ENCODE measurements at places on chromosomes 11 and 22.
A peak's percentile ranks its signal among the peaks of the same experiment; 100 is the strongest.

DNA sequence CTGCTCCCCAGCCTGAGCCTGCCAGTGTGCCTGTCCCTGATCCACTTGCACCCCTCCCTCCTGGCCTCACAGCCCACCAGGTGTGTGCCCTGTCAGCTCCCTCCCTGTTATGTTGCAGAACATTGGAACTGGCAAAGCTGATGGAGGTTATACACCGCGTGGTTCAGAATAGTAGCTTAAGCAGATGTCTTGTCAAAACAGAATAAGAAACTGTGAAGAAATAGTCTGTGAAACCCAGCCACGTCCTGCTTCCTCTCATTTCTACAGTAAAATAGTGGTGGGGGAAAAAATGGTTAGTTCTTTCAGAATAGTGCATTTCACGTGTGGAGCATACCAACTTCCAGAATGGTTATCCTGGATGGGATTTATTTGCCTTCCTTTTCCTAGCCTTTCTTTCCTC, 161.2 kb upstream of the NAV2 start:
- no peak for DNase-seq

DNA sequence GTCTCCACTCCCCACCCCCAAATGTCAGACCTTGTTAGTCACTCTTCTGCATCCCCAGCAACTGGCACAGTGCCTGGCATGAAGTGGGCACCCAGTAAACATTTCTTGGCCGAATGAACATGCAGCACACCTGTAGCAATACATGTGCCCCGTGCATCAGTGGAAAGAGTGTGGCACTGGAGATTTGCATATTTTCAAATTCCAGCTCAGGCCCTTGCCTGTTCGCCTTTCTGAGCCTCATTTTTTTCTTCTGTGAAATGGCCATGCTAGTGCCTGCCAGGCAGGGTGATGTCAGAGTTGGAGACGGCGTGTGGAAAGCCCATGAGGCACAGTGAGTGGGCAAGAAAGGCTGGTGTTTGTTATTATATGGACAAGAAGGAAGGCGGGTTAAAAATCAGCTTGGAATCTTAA, 38.7 kb downstream of the CD82 start:
- DNase-seq: no peak

GRCh38 chr11:47518212-47518964, 34.5 kb downstream of the CELF1 start:
- DNase-seq: no peak

- DNase-seq: no peak
These were observed 4.9 kb downstream of the SLC6A5 start for GRCh38 chr11:20604295-20604803.

DNA sequence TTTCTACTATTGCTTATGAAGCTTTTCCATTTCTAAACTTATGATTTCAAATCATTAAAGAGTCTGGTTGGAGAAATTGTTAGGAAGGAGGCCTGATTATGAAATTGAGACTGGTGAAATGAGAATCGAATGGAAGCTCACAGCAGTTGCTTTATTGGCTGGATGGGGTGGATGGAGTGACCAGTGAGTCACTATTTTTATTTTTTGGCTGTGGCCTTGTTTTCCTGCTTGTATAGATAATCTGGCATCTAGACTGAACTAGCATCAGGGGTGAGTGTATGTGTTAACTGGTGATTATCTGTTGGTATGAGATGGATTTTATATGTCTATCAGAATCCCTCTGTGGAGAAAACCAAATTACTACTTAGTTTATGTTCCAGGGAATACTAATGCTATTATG, 36.2 kb downstream of the UVRAG start:
- DNase-seq: peak; percentile 52

GRCh38 chr22:38186429-38186828, 4.8 kb upstream of the PLA2G6 start:
- peak; percentile 46 for DNase-seq

DNA sequence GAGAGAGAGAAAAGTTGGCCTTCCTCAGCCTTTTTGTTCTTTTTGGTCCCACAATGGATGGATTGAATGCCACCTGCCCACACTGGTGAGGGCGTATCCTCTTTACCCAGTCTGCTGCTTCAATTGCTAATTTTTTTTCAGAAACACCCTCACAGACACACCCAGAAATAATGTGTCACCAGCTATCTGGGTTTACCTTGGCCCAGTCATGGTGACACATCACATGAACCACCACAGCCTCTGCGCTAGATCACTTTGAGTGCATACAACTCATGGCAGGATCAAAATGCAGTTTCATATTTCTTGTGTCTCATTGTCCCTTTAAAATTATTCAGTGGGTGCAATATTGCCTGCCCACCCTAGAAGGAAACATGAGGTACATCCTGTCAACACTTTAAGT, 63.3 kb downstream of the ADAMTS15 start:
- no peak for DNase-seq

- DNase-seq: no peak
These were observed 120.9 kb downstream of the KCNQ1OT1 start for GRCh38 chr11:2578929-2579270.

- DNase-seq: no peak
These were observed 1.2 kb upstream of the MIOX start for GRCh38 chr22:50485221-50486131.

DNA sequence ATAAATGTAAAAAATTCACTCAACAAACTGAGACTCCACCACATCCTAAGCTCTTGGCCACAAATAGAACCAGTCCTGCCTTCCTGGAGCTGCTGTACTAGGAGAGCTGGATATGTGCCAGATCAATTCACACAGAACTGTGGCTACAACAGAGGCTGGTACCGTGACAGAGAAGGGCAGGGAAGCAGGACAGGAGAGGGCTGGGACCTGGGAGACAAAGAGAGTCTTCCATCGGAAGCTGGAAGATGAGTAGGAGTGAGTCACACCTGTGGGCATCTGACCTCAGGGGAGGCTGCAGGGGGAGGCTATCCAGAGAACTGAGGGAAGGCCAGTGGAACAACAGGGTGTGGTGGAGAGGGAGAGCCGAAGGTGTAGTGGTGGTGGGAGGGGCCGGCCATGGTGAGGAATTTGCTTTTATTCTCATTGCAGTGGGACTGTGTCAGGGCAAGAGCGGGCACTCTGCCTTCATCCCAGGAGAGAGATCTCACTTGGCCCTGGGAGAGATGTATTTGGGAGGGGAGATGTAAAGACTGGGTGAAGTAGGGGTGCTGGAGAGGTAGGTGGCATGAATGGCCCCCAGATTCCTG, 1.9 kb upstream of the LTBP3 start:
- DNase-seq: no peak

DNA sequence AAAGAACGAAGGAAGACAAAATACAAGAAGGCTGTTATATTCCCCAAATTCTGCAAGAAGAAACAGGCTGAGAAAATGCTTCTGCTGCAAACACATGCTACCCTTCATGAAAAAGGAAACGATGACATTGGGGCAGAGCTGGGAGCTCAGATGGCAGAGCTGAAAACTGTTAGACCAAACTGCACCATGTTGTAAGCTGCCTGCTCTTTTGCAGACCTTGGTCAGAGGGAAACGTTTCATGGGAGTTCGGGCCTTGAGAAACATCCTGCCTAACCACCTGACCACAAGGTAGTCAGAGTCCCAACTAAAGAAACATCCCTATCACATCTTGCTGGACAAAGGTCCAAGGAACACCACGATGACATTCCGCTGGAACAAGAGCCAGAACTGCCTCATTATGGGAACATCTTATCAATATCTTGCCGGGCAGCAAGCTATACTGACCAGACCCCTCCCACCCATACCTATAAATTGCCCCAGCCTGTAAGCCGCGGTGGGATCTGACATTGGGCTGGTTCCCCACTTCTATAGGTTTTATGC, 110.7 kb upstream of the CTSC start:
- DNase-seq: no peak

GRCh38 chr11:116581349-116581748, 191.4 kb downstream of the BUD13 start:
- no peak for DNase-seq

DNA sequence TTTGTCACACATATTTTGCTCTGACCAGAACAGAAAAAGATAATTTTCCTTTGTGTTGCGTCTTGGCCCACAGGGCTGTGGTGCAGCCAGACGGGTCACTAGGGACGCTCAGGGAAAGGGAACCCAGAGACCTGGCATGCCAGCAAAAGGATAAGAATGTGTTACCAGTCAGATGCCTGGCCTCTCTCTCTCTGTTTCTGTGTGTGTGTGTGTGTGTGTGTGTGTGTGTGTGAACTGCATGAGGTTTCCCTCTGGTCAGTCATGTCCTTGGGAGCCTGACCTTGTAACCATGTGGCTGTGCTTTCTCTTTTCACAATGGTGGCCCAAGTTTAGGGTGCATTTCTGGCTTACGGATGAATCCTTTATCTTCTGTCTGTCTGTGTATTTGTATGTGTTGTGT, 25.4 kb downstream of the CCKBR start:
- DNase-seq: no peak

Data from fibroblast of gingiva (primary cell).